ENCODE measurements at places on chromosomes 12 and 14.

DNA sequence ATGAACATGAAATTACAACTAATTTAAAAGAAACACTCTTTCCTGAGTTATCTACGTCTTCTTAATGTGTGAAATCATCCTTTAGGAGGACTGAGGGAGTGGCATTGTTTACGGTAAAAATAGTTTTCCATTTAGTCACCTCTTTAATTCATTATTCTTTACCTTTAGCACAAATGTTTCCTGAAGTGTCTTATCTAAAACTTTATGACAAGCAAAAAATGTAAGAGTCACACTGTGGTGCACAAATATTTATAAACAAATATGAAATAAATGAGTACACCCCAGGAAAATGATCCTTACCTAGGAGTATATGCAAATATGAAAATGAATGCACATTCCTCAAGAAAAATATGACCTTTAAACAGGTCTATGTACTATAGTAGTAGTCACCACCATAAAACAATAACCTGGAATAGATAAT lies 104.6 kb downstream of the PTPRR start:
- DNase-seq: no peak

GRCh38 chr12:40947797-40948196 lies 240.3 kb upstream of the PDZRN4 start:
- DNase-seq: no peak

- peak; percentile 99 for DNase-seq
These were observed at the start of gene CAND1 for GRCh38 chr12:67268896-67269632. Gene CAND1 (plus strand): TSS chr12:67269358. CDS start chr12:67269718, 360 bp downstream.

- DNase-seq: no peak
These were observed 54.3 kb upstream of the STRN3 start for GRCh38 chr14:31080484-31080883.

DNA sequence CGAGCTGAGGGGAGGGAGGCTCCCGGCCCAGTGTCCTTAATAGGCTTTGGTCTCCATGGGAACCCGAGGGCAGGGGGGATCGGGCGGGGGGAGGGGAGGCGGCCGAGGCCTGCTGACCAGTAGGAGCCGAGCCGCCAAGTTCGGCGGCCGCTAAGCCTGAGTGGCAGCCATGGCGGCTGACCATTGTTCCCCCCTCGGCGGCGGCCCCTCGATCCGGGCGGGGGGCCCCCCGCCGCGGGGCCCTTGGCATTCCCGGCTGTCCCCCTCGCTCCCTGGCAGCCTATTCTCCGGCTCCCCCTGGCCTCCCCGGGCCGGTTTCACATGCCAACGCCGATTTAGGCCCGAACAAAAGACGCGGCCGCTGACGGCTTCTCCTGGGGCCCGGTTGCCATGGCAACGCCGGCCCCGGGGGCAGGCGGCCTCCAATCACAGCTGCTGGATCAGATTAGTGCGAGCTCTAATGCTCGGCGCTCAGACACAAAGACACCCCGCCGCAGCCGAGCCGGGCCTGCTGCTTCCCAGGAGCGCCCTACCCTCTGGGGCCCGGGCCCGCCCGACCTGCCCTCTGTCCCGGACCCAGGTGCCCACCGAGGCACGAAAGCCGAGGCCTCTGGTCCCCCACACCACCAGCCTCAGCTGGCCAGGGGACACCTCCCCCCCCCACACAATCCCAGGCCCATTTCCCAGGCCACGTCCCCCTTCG lies 7.3 kb downstream of the MSI1 start:
- DNase-seq: peak; percentile 99

GRCh38 chr12:53560912-53561589 lies 53.8 kb upstream of the NPFF start:
- DNase-seq: no peak

GRCh38 chr14:95516554-95517181 lies at the start of gene SYNE3:
Gene SYNE3 (minus strand): TSS chr14:95516650. CDS start chr14:95475821, 40,829 bp downstream.
- DNase-seq: no peak

DNA sequence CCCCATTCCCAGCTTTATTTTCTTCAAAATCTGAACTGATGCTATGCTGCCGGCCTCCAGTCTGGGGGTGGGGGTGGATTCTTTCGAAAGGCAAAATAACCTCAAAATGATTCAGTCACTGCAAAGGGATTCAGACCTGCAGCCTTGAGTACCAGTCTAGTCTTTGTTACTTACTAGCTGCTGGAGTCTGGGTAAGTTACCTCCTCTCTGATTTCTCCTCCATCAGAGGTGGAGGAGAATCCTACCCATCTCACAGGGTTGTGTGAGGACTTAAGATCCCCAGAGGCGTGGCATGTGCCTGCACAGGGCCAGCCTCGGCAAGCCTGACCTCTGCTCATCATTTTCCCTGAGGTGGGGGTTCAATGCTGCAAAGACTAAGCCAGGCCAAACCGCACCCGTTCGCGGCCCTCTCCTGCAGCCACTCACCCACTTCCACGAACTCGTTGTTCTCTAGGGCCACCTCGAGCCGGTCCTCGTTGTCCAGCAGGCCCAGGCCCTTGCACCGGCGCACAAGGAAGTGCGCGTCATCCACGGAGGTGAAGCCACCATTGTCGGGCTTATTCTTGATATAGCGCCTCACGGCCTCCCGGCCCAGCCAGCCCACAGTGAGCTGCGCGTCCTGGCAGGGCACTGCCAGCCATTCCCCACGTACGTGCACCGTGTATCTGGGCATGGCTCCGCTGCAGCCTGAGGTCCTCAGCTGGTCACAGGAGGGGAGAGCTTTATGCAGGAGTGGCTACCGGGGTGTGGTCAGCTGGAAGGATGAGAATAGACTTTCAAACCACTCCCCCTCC lies 709 bp downstream of the HAL start:
- DNase-seq: no peak

GRCh38 chr14:55533960-55534359 lies 46.0 kb upstream of the KTN1 start:
- no peak for DNase-seq

DNA sequence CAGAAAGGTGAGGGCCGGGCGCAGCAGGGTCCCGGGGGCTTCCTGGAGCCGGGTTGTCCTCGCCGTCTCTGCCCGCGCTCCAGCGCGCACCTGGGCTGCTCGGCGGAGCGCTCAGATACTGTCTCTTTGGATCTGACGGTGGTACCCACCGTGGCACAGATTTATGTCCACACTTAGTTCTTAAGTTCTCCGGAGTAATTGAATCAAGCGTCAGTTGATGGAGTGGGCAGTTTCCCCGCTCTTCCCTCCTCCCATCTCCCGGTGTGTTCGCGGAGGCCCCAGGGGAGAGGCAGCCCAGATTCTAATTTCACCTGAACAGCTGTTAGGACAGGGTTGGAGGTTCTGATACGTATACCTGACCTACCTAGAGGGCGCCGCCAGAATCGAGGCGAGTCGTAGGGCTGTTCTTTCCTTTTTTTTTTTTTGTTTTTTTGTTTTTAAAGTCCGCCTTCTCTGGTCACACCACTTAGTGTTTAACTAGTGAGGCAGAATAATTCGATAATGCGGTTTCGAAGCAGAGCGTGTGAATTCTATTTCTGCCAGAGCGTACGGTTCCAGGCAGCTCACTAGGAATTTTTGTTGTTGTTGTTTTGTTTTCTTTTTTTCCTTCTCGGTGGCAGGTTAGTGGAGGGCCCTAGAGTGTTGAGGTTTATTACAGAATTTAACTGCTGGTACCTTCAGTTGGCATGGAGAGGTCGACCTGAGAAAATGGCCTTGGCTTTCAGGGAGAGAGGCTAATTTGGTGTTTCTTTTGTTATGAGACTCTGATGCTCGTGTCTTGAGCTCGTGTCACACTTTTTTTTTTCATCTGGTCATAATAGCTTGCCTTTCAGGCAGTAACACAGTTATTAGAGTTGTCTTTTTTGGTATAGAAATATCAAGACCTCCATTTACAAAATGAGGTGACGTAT lies 22.3 kb upstream of the GNS start:
- DNase-seq: peak; percentile 59

DNA sequence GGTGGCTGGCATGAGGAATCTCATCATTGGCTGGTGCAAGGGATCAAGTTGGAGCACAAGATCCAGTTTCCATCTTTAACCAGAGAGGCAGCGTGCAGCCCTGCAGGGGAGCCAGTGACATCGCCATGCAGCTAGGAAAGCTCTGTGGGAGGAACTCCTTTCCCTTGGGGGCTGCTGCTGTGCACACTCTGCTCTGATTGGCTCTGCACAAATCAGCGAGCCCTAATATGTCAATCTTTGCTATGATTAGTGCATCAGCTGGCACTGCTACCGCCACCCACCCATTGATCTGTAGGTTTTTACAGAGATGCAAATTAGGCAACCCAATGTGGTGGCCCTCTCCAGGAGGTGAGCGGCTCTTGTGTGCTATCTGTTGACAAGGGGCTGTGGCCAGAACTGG lies 262.6 kb downstream of the PCNX1 start:
- DNase-seq: no peak

DNA sequence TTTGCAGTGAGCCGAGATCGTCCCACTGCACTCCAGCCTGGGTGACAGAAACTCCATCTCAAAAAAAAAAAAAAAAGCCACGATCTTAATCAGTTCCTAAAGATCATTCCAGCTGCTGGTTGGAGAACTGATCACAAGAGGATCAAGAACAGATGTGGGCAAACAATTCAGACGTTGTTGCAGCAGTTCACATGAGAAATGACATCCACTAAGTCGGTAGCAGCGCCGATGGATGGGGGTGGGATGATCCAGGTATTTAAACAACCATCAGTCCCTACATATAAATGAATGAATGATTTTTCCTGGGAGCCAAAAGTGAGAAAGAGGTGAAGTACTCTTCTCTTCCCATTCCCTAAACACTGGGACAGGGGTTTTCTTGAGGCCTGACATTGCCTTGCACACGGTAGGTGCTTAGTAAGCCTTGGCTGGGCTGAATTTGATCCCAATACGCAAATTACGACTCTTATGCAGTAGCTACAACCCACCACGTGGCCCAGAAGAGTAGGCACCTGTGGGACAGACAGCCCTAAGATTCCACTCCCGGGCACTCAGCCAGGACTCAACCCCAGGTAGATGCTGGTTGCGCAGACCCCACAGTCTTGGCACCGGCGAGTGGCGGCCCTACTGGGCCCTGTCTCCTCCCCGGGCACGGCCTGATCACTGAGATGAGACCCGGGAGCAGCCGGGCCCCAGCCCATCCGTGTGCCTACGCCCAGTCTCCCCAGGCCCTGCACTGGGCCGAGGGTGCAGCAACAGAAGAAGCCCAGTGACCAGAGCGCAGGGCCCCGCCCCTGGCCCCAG lies 565 bp downstream of the SPRYD3 start:
- no peak for DNase-seq

DNA sequence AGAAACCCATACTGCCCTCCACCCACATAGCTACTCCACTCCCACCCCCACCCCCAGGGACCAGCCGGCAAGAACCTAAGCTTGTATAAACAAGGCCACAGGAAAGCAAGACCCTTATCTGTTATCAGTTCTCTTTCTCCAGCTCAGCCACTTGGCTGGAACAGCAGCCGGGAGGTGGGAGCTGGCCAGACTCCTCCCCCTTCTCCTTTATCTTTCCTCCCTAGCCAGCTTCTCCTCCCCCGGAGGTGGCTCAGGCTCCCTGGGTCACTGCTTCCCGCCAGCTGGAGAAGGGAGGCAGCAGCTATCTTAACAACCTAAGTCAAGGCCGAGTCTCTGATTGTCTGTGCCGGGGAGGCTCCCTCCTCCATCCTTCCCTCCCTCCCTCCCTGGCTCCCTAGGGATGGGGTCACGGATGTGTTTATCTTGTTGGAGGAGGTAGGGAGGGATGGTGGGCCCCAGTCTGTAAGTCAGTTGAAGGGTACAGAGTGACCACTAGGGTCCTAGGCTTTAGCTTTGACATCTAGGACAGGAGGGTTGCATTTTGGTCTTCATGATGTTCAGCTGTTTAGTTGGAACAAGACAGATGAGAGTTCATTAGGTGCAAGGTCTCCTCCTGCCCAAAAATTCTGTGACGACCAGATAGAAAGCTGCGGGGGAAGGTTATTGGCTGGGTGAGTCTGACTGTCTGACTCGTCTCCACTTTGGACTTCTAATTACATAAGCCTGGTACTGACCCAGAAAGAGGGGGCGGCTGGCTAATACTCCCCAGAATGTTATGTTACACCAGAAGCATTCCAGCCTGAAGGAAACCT lies 29.7 kb downstream of the ZFP36L1 start:
- peak; percentile 33 for DNase-seq

DNA sequence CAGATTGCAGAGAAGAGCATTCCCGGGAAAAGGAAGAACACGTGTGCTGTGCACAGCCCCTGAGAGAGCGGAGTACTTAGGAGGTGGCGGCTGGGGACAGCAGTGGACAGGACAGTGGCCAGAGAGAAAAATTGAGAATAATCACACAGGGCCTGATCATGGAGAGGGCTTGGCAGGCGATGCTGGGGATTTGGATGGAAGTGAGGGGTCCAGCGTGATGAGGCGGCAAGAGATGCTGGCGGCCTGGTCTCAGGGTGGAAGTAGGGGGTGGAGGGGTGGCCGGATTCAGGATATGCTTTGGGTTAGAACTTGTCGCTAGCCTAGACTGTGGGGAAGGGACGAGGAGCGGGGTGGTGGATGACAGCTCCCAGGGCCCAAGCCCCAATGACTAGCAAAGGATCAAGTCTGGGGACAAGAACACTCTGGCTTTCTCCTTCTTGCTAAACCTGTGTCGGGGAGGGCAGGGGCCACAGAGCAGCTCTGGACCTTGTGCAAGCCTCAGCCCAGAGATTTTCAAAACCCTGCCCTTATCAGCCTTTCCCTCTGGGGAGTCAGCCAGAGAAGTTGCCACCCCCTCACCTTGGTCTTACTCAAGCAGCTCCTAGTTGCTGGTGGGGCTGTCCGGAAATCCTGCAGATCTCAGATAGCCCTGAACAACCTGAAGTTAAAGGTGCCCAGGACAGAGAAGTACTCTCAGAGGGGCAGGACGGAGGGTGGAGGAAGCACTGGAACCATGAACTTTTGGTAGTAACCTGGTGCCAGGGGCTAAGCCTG lies 1.3 kb downstream of the HVCN1 start:
- no peak for DNase-seq

DNA sequence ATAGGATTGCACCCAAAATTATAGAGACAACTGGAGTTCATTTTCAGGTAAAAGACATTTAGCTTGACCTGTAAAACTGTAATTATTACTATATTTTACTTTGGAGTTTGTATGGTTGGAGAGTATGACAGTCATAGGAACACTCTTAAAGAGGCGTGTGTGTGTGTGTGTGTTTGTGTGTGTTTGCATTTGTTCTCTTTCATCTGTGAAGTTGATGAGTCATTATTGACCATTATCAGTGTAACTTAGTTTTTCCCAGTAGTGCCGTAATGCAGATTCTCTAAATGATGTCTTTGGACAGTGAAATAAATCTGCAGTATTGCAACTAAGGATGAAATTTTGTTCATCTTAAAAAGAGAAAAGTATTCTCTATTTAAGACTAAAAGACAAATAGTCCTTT lies 13.0 kb downstream of the WASHC4 start:
- no peak for DNase-seq

GRCh38 chr12:100061814-100062213 lies 77.1 kb upstream of the ANKS1B start:
- DNase-seq: no peak

DNA sequence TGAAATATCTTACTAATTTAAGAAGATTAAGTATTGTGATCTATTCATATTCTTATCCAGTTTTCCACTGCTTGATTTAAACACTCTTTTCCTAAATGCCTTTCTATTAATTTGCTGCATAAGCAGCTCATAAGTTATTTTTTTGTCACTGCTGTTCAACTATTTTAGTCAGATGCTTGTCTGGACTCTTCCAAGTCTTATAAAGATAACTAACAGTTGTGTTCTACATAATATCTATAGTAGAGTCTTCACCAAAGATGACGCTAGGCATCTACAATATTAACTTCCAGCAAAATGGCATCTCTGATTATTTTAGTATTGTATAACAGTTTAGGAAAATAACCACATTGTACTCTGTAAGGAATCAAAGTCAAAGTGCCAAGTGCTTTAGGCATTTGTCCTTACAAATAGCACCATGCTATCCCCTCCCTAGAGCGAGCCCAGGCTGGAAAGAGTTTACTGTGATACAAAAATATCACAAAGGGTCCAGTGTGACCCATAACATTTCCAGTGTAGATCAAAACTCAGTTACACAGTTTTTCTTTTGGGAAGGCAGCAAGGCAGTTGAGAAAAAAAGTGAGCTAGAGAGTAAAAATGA lies 98.2 kb downstream of the DENND5B start:
- no peak for DNase-seq

Measured in neuronal stem cell (in vitro differentiated cells).